ENCODE measurements at places on chromosomes 5 and 9.

- H3K36me3 ChIP-seq = no peaks in the 10 kb centered on the region
- no peak for DNase-seq
- no peaks in the 10 kb centered on the region for H3K27me3 ChIP-seq
- H3K4me3 ChIP-seq = no peak overlapping the region
- no peaks in the 10 kb centered on the region for H3K4me1 ChIP-seq
Measured at GRCh38 chr5:118479285-118479684, 509.1 kb downstream of the DTWD2 start.

- DNase-seq = peak; percentile 67
- H3K4me1 ChIP-seq = peaks cover 48% of the 10 kb centered on the region
- peak overlapping the region; percentile 100 for H3K27ac ChIP-seq
- H3K4me3 ChIP-seq = peak overlapping the region; percentile 68
Measured at GRCh38 chr9:95004411-95005277, 278.1 kb downstream of the AOPEP start.

- no peaks in the 10 kb centered on the region for H3K36me3 ChIP-seq
- no peak overlapping the region for H3K27ac ChIP-seq
- H3K27me3 ChIP-seq = no peaks in the 10 kb centered on the region
- no peak overlapping the region for H3K4me3 ChIP-seq
- peaks cover 18% of the 10 kb centered on the region for H3K4me1 ChIP-seq
- peak; percentile 56 for DNase-seq
Measured at GRCh38 chr9:123329329-123329955, 26.6 kb upstream of the CRB2 start.

DNA sequence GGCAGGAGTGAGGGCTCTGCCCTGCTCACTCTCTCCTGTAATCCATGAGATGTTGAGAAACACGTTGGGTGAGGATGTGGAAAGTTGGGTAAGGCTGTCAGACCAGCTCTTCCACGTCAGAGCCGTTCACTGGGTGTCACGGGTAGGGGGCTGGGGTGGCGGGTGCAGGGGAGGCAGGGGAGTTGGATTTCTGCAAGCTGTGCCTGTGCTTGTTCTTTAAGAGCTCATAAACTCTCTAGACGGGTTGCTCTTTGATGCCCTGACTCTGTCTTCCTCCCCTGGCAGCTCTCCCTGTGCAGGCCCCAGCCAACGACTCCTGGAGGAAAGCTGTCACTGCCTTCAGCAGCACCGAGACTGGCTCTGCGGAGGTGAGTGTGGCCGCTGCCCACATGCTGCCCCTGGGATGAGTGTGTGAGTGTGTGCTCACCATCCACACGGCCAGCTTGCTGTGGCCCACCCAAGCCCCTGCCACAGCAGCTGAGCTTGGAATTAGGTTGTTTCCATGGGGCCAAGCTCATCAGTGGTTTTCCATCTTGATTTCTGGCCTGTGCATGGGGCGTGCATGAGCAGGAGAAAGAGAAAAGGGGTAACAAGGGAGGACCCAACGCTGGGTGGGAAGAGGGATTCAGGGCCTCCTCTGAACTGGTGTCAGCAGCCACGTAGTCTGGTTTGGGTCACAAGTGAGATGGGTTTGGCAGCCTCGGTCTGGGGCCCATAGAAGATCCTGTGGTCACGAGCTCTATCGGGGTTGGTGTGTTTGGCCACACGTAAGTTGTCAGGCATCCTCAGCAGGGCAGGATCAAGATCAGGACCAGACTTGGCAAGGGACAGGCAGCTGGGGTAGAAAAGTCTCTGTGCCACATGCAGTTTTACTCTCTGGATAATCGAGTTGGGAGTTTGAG, 21.0 kb upstream of the POMT1 start:
- peaks cover 92% of the 10 kb centered on the region for H3K36me3 ChIP-seq
- DNase-seq = no peak
- no peak overlapping the region for H3K4me3 ChIP-seq
- H3K27ac ChIP-seq = no peak overlapping the region

DNA sequence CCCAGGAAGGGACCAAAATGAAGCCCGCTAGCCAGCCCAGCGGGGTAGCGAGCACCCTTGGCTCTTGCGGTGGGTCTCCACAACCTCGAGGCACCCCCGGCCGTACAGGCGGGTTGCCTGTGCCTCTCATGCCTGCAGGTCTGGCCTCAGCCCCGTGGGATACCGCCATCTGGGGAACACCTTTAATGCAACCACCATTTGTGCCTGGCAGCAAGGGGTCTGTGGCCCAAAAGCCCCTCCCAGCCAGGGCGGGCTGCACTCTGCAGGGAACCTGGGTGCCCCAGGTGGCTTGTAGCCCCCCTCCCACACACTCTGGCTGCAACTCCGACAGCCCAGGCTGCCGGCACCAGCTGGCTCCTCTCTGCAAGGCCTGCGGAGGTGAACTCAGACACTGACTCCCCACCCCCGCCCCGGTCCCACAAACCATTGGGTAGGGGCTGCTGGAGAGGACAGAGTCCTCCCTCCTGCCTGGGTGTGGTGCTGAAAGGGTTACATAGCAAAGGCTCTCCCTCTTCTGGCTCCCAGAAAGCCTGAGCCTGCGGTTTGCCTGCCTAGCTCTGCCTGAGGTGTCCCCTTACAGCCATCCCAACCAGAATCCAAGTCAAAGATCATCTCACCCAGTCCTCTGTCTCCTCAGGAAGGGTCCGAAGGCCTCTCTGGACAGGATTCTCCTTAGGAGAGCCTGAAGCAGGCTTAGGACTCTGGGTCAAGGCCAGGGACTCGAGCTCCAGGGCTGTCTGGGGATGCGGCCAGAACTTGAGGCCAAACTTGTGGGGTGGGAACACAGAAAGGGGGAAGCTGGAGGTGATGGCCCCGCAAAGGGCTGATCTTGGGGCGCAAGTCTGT, 109.4 kb downstream of the PSD2 start:
- no peak overlapping the region for H3K4me3 ChIP-seq
- no peak for DNase-seq
- H3K36me3 ChIP-seq = no peaks in the 10 kb centered on the region
- H3K4me1 ChIP-seq = peaks cover 17% of the 10 kb centered on the region
- peaks cover 4% of the 10 kb centered on the region for H3K27me3 ChIP-seq

GRCh38 chr9:133943781-133944745, 48.1 kb downstream of the VAV2 start:
- no peak overlapping the region for H3K27ac ChIP-seq
- no peaks in the 10 kb centered on the region for H3K27me3 ChIP-seq
- H3K4me3 ChIP-seq = no peak overlapping the region
- H3K4me1 ChIP-seq = peaks cover 43% of the 10 kb centered on the region

GRCh38 chr9:18526685-18527084, 52.7 kb downstream of the ADAMTSL1 start:
- H3K36me3 ChIP-seq = no peaks in the 10 kb centered on the region
- DNase-seq = no peak
- H3K4me3 ChIP-seq = no peak overlapping the region

DNA sequence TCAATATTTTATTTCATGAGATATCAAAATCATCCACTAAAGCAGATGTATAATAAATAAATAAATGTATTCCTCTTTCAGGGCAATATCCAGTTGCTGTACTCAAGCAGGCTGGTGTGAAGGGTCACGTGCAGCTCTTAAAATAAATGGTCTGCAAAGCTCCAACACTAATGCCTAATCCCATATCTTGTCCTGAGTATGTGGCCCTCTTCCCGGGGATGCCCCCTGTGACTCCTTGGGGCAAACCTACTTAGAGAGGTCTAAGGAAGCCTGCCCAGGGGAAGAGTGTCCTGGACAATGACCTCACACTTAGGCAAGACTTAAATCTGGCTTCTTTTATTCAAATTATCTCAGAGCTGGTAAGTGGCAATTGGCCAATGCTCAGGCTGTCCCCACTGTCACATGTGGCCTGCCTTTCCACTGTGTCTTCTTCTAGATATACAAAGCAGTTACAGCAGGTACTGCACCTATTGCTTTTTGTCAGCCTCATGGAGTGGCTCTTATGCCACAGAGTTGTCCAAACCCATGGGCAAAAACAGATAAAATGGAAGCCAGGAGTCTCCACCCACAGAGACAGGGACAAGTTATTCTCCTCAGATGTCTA, 55.3 kb downstream of the SEMA5A start:
- no peak overlapping the region for H3K27ac ChIP-seq
- no peaks in the 10 kb centered on the region for H3K36me3 ChIP-seq
- H3K27me3 ChIP-seq = peaks cover 3% of the 10 kb centered on the region
- H3K4me3 ChIP-seq = no peak overlapping the region
- DNase-seq = no peak

GRCh38 chr5:61030163-61030482, 85.1 kb downstream of the NDUFAF2 start:
- no peaks in the 10 kb centered on the region for H3K36me3 ChIP-seq
- H3K27ac ChIP-seq = no peak overlapping the region
- peaks cover 4% of the 10 kb centered on the region for H3K4me1 ChIP-seq
- H3K4me3 ChIP-seq = no peak overlapping the region
- no peak for DNase-seq
- H3K27me3 ChIP-seq = no peaks in the 10 kb centered on the region

- no peaks in the 10 kb centered on the region for H3K36me3 ChIP-seq
- H3K27me3 ChIP-seq = no peaks in the 10 kb centered on the region
- no peak overlapping the region for H3K27ac ChIP-seq
- no peak overlapping the region for H3K4me3 ChIP-seq
- no peak for DNase-seq
Measured at GRCh38 chr9:13941714-13942113, 372.2 kb downstream of the NFIB start.
